ENCODE measurements at places on chromosomes 11 and 22.
A peak's percentile ranks its signal among the peaks of the same experiment; 100 is the strongest.

DNA sequence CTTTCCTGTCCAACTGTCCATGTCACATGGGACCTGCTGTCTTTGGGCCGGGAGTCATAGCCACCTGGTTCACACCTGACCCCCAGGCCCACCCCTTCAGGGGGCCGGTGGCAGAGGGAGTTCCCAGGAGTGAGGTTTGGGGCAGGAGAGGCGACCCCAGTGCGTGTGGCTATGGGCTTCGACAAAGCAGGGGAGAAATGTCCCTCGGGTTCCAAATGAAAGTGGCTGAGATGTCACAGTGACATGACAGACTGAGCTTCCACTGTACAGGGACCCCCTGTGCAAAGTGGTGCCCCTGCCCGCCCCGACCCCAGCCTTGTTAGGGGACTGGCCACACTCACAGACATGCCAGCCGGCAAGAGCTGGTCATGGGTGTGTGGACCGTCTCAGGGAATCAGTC lies 1297.0 kb downstream of the BRD1 start:
- no peak for DNase-seq

DNA sequence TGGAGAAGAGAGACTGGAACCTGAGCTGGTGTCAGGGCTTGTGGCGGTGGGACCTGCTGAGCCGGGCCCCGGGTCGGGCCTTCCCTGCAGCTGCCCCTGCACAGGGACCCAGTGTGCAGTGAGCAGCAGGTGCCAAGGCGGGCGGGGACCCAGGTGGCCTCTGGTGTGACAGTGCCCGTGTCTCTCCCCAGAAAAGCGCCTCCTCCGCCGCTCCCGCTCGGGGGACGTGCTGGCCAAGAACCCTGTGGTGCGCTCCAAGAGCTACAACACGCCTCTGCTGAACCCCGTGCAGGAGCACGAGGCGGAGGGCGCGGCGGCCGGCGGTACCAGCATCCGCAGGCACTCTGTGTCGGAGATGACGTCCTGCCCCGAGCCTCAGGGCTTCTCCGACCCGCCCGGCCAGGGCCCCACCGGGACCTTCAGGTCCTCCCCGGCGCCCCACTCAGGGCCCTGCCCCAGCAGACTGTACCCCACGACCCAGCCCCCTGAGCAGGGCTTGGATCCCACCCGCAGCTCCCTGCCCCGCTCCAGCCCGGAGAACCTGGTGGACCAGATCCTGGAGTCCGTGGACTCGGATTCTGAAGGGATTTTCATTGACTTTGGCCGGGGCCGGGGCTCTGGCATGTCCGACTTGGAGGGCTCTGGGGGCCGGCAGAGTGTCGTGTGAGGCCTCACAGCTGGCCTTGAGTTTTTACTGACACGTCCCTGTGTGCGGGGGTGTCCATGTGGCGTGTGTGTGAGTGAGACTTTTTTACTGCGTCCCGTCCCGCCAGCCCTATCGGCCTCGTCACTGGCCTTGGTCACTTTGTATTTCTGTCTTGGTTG lies 15.6 kb upstream of the ARHGAP8 start:
- no peak for DNase-seq

DNA sequence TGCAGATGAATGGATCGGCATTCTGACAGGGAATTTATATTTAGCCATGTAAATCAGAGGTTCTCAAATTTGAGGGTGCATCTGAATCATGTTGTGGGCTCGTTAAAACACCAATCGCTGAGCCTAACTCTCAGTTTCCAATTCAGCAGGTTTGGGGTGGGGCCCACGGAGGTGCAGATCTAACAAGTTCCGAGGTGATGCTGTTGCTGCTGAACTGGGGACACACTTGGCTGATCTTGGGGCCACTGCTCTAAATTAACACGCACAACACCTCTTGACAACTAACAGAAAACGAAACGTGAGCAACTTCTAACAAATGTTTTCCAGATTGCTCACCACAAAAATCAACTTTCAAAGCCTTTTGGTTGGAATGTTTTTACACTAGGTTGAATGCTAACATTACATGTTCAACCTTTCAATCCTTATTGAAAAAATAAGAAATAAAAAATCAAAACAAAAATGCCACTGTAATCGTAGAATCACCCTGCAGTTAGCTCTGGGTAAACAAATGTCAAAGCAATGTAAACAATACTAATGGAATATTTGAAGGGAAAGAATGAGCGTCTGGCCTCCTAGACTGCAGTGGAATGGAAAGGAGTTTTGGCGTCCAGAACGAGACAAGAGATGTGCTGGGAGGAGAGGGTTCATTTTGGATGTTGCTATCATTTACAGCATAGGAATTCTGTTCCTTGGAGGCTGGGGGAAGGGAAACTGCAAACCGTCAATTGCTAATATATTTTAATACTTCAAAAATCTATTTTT lies 68.3 kb upstream of the SLC6A5 start:
- no peak for DNase-seq

- no peak for DNase-seq
Observed at GRCh38 chr11:1667906-1668305, 29.1 kb upstream of the KRTAP5-6 start.

DNA sequence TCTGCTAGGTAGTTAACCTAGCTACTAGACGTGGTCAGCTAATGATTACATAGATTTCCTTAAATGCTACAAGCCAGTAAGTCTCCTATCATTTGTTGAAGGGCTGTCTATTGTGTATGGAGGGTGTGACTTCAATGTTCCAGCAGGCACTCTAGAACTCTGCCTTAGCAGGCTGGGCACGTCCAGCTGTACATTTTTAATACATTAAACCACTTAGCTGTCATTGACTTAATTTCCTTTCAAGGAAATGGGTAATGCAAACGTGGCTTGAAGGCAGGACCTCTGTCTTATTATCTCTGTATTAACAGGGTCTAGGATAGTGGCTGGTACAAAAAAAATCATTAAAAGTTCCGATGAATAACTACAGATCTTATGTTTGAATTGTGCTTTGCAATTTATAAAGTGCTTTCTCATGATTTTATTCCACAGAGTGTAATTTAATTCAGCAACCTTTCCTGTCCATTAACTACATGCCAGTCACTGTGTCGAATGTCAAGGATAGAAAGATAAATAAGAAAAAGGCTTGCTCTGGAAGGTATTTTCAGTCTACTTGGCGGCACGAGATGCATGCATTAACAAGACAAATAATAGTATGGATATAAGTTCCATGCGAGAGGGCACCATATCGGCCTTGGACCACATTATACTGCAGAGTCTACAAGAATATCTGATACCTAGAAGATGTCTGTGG lies 60.3 kb downstream of the APOL3 start:
- DNase-seq = no peak

DNA sequence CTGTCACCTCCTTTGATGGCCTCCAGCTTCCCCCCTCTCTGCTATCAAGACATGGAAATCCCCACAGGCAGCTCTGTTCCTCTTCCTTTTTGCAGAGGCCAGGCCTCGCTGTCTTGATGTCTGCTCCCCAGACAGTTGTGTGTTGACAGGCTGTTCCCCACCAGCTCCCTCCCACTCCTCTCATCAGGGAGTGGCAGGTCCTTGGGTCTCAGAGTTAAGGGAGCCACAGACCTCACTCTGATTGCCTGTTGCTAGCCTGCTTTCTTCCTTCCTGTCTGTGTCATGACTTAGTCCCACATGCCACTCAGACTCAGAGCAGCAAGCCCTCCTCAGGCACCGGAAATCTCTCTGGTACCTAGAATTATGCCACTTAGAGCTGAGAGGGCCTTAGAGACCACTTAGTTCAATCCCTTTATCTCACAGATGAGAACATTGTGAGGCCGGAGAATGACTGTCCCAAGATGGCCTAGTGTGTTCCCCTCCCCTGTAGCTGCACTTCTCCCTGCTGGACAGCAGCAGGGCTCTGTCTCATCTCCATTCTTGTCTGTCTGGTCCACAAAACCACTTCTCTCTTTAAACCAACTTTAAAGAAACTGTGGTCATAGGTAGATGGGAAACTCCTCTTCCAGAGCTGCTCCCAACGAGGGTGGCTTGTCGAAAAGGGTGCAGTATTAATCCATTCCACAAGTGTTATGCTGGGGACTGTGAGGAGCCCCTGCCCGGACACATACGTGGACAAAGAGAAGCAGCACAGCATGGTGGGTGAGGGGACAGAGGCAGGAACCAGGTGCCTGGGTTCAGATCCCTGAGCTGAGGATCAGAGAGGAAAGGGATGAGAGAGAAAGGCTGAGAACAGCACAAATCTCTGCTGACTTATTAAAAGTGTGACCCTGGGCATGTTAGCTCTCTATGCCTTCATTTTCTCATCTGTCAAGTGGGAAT lies 4.2 kb downstream of the AMPD3 start:
- DNase-seq = no peak

DNA sequence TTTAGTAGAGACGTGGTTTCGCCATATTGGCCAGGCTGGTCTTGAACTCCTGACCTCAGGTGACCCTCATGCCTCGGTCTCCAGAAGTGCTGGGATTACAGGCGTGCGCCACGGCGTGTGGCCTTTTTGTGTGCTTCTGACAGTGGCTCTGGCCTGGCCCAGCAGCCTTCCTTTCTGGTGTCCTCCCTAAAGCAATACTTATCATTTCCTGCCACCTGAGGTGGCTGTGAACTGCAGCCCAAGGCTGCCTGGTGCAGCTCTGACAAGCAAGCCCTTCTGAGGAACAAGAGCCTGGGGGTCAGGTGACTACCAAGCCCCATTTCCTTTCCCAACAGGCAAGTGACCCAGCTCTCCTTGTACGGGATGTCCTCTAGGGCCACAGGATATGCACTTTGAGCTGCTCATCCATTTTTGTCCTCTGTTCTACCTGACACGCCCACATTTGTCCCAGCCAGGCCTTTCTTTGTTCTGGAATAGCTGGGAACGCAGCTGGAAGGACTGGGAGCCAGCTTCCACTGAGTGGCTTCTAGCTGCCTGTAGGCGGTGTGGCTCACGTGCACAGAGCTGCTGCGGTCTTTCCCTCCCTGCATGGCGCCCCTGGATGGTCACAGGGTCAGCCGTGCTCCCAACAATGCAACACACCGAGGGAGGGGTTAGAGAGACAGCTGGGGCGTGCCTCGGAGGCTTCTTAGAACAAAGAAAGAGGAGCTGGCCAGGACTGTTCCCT lies 12.3 kb upstream of the BID start:
- DNase-seq = no peak

- no peak for DNase-seq
Observed at GRCh38 chr11:18730020-18730419, 4.0 kb upstream of the IGSF22 start.

- no peak for DNase-seq
Observed at GRCh38 chr11:102990145-102990544, 34.6 kb upstream of the MMP13 start.

DNA sequence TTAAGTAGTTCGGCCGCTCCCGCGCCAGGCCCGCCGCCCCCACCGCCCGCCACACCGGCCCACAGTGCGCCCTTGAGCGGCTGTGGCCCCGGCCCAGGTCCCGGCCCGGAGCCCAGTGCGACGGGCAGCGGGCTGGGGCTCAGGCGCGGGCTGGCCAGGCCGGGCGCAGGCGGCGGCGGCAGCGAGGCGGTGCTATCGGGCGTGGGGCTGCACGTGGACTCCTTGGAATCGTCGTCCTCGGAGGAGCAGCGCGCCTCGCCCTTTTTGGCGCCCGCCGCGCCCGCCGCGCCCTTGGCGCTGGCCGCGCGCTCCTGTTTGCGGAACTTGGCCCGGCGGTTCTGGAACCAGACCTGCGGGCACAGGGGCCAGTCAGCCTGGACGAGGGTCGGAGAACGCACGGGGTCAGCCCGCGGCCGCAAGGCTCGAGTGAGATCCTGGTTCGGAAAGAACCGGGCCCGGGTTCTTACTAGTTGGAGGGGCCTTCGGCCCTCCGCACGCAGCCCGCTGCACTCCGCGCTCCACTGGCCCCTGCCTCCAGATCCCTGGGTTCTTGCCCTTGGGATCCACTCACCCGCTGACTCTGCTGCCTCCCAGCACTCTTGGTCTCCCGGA lies 4.0 kb downstream of the PHOX2A start:
- DNase-seq = peak; percentile 20

- DNase-seq = no peak
Observed at GRCh38 chr22:48783821-48784266, 1043.8 kb downstream of the BRD1 start.

- no peak for DNase-seq
Observed at GRCh38 chr11:95682552-95682951, 107.0 kb downstream of the FAM76B start.

DNA sequence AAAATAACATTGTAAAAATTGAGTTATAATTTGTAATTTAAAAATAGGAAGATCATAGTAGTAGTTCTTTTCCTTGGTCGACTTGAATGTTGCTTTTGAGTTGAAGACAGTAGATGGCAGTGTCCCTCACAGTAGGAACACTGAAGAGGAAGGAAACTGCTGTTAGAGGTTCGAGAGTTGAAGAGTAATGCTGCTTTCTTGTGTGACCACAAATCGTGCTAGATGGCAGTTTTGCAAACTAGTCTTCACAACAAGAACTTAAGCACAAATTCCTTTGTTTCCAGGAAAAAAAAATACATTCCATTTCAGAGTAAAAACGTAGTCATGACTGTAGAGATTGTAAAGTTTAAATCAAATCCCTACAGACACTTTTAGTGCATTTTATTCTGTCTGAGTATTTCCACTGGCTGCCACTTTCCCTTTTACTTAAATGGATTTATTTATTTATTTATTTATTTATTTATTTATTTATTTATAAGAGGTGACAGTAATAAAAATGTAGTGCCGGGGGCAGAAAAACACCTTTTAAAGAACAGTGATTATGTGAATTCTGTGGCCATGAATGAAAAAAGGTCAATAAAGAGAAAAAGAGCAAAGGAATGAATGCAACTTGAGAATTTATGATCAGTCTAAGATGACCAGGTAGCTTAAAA lies 54.6 kb downstream of the SPECC1L start:
- peak; percentile 62 for DNase-seq

DNA sequence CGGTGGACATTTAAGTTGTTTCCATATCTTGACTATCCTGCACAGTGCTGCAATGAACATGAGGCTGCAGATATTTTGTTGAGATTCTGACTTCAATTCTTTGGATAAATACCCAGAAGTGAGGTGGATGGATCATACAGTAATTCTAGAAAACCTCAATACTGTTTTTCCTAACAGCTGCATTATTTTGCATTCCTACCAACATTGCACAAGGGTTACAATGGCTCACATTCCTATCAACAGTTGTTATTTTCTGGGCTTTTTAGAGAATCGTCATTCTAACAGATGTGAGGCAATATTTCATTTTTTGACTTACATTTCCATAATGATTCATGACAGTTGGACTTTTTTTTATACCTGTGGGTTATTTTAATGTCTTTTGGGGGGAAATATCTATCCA lies 716.9 kb upstream of the ANO3 start:
- DNase-seq = no peak

- DNase-seq = peak; percentile 98
Observed at GRCh38 chr11:126992065-126992803, 8.3 kb downstream of the KIRREL3 start.

DNA sequence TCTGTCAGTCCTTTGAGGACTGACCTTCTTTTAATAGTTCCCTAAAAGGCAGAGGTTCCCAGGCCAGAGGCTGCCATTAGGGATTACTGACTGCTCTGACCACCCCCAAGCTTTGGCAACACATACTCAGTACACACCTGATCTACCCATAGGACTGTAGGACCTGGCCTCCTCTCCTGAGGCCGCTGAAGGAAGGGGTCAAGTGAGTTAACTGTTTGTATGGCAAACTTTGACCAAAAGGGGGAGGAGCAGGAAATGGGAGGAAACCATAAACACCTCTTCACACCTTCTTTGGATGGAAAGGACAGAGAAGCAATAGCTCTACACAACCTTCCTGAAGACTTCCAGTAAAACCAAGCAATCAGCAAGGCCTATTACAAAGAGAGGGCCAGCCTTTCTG lies 104.0 kb downstream of the APOL5 start:
- no peak for DNase-seq

Data from ACHN (cell line).